ENCODE measurements at places on chromosomes 4 and X.

- DNase-seq: no peak
Observed at GRCh38 chrX:5807181-5807580, 421.5 kb downstream of the NLGN4X start.

- no peak for DNase-seq
Observed at GRCh38 chrX:118717678-118718391, 9.6 kb upstream of the IL13RA1 start.

GRCh38 chr4:6916069-6916586 is 6.5 kb downstream of the TBC1D14 start:
- DNase-seq: no peak

DNA sequence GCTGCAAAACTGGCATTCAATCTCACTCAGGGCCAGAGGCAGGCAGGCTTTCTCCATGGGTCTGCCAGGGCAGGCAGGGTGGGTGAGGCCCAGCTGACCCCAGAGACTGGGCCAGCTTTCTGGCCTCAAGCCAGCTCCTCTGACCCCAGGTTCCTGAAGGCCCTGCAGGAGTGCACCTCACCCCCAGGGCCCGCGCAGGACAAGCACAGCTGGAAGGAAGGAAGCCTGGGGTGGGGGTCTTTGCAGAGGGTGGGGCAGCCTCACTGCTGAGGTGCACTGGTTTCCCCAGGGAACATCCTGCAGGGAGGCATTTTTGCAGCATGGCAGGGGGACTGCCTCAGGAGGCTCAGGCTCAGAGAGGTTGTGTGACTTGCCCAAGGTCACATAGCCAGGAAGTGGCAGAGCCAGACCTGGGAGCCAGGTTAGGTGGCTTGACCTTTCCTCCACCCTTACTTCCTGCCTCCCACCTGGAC is 31.5 kb upstream of the AFAP1 start:
- DNase-seq: no peak

DNA sequence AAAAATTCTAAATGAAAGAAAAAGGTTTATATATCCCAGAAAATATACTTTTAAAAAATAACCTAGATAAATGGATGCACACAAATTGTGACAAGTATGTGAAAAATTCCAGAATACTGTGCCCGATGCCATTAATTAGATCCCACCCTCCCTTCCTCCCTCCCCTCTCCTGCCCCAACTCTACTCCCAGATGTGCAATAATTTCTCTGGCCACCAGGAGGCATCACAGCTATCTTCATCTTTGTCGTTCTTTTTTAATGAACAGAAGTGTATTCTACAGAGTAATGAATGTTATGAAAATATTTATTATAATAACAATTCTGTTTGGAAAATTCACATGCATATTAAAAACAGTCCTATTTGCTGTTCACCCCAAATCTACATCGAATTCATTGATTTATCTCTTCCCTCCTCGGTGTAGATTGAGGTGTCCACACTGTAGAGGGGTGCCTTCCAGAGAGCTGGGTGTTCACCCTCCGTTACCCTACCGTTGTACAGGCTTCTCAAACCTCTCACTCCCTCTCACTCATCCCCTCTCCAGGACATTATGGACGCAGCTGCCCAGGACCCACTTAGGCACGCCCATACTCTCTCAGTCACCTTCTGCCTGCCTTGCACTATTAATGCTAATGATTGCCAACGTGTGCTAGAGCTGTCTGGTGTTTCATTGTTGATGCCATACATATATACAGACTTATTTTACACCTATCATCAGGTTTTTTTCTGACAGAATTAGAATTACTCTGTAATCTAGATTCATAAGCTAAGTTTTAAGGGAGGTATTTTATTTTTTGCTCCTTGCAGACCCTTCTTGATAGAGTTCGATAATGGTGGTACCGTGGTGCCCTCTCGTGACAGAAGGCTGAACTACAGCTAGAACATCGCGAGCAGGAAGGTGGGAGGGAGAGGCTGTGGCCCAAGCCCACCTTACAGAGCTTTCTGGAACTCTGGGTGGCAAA is 14.1 kb downstream of the RAB40AL start:
- DNase-seq: no peak

- no peak for DNase-seq
Observed at GRCh38 chrX:74613370-74614092, 893 bp downstream of the RLIM start.

- no peak for DNase-seq
Observed at GRCh38 chr4:7158081-7158750, 34.1 kb upstream of the SORCS2 start.

DNA sequence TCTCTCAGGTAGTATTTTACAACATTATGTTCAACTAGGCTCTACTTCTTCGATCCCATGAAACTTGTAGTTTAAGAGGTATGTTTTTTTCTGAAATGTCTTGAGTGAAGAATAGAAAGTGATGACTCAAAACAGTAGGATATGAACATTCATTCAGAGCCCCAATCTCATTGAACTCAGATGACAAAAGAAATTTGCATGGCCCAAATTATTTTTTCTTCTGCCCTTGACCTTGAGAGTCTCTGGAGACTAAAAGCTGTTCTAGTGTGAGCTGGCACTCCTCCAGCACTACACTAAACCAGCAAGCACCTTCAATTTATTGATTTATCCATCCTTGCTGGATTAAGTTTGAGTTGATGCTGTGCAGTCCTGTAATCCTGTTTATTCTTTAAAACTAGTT is 4.0 kb downstream of the DCLK2 start:
- DNase-seq: no peak

DNA sequence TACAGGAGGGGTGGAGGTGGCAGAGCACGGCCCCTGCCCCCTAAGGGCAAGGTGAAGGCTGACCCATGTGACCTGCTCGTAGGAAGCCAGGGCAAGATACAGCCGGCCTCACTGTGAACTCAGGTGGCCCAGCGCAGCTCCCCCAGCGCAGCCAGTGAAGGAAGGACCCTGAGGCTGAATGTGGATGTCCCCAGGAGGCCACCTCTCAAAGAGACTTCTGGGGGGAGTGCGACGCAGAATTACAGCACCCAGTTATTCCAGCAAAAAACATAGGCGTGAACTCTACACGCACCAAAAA is 52.6 kb downstream of the ZFYVE28 start:
- DNase-seq: no peak

- no peak for DNase-seq
Observed at GRCh38 chrX:124378643-124379042, 32.3 kb downstream of the SH2D1A start.

DNA sequence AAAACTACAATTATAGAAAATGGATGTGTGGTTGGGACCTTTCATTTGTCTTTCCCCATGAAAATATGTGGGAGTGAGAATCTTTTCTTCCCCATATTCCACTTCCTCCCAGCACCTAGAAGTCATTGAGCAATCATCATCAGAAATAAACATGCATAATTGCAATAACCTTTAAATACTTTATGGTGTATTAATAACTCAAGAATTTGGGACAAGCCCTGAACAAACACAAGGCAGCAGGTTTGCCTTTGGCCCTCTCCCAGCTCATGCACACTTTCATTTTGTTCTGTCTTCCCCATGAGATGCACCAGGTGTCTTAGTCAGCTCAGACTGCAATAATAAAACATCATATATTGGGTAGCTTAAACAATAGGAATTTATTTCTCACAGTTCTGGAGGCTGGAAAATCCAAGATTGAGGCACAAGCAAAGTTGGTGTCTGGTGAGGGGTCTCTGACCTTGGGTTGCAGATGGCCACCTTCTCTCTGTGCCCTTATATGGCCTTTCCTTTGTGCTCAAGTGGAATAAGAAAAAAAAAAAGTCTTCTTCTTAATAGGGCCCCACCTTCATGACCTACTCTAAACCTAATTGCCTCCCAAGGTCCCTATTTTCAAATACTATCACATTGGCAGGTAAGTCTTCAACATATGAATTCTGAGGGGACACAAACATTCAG is 34.7 kb upstream of the TMEM184C start:
- no peak for DNase-seq

GRCh38 chr4:108646706-108647105 is 3.7 kb upstream of the OSTC start:
- DNase-seq: no peak

DNA sequence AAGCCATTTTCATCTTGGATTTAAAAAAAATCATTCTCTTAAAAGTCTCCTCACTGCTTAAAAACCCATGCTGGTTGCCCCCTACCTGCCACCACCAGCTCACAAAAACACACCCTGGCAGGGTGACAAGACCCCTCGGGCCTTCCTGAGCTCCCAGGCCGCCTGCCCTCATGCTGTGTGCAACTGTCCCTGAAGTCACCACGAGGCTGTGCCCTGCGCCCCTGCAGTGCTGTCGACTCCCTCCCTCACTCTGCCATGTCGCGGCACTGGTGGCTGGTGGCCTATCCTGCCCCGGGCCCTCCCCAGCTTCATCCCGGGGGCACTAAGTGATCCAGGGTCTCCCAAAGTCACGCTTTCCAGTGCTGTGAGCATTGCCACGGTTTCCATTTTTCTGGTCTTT is 46.3 kb upstream of the ADRA2C start:
- DNase-seq: no peak

DNA sequence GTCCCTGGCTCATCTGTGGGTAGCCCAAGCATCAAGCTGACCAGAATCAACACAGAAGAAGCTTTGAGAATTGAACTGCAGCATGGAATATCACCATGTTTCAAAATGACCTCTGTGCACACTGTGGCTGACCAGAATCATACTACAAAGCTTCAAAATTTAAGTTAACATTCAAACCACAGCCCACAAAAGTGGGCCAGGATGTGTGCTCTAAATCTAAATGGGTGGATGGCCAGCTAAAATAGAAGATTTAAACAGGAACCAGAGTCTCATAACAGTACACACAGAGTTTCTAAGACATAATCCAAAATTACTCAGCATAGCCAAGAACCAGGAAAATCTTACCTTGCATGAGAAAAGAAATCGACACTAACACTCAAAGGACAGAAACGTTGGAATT is 46.1 kb downstream of the KLF3 start:
- DNase-seq: no peak

DNA sequence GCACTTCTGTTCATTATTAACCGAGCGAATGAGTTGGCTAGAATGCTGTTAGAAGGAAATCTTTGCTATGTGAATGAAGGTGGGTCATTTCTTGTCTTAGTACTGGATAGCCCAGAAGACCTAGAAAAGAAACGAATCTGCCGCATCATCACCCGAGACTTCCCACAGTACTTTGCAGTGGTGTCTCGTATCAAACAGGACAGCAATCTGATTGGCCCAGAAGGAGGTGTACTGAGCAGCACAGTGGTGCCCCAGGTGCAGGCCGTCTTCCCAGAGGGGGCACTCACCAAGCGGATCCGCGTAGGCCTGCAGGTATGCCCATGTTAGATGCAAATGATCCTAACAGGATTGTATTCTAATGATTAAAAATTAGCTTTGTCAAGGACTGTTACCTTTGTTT is 286.3 kb downstream of the ANK2 start:
- DNase-seq: no peak

- no peak for DNase-seq
Observed at GRCh38 chrX:14616301-14616700, 87.0 kb downstream of the GLRA2 start.

DNA sequence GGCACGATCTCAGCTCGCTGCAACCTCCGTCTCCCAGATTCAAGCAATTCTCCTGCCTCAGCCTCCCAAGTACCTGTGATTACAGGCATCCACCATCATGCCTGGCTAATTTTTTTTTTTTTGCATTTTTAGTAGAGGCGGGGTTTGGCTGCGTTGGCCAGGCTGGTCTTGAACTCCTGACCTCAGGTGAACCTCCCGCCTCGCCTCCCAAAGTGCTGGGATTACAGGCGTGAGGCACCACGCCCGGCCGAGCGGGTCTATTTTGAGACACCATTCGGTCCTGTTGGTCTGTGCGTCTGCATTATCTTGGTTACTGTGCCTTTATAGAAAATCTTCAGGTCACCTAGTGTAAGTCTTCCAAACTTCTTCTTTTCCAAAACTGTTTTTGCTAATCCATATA is 21.7 kb upstream of the RGS12 start:
- no peak for DNase-seq

DNA sequence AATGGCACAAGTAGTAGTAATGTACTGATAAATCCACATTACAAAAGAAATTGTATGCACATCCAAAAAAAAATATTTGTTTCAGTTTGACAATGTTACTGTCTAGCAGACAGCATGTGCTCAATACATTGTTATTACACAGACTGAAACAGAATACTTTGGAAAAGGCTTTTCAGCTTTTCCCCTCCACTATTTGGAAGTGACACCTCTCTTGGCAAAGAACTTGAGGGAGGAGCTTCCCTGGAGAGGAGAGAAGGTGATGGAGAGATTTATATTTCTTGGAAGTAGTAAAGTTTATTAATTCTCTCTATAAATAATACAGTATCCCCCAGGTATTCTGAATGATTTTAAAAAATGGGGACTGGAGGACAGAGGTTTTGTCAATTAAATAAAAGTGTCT is 131.8 kb downstream of the SCFD2 start:
- no peak for DNase-seq

DNA sequence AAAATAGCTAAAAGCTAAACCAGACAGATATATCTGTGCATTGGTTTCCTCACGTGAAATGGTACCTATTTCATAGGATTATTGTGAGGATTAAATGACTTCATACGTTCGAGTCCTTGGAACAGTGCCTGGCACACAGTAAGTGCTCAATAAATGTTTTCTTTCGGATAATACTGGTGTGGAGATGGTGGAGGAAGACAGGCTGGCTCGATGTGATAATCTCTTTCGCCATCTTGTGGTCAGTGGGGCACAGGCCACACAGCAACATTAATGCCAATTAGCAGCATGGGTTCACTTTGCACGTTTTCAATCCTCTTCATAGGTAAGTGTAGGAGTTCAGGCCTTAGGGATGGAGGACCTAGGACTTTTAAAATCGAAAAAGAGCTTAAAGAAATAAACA is 9.3 kb downstream of the PAGE4 start:
- DNase-seq: no peak

GRCh38 chr4:54746218-54746617 is 88.5 kb downstream of the KIT start:
- no peak for DNase-seq

DNA sequence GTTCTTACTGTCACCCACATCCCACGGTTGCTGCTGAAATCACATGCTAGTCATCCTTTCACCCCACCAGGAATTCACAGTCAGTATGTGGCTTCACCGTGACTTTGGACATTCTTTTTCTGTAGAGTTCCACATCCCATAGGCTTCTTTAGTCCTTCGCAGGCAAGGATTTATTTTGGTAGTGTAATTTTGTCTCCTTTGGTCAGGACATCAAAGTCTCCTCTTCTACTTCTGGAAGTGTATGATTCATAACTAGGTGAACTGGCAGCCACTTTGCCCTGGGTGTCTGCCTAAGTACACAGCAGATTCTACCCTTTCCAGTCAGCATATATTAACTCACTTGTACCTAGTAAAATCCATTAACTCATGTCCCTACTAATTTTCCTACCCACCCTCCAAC is 38.3 kb upstream of the MMAA start:
- no peak for DNase-seq

Measured in cerebellar nuclear complex (tissue), 1 donor.